ENCODE measurements at places on chromosomes 3 and 15.

DNA sequence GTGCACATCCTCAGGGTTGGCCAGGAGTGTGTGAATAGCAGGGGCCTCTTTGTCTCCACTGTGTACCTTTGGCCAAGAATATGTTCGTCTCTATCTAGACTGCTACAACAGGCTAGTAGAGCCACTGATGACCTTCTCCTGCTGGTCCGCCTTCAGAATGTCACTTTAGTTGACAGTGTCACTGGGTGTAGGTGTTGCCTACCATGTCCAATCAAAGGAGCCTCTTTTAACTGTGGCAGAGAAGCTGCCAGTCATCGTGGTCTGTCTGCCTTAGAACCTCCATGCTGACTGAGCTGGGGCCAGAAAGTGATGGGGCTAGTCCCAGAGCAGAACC lies 40.1 kb downstream of the OXSR1 start:
- DNase-seq: peak; percentile 56

DNA sequence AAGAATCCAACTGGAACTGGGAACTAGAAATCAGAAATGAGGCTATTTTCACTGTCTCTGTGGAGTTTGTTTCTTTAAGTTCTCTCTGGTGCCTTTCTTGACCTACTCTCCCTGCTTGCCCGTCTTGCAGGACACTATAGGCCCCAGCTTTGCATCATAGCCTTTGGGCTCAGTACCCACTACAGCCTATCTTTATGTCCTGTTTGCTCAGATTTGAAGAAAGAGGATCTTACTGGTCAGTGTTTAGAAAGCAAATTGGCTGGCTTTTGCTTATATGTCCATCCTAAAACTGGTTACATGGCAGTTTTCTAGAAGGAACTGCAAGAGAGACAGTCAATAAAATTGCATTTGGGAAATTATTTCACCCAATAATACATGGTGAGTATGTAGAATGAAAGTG lies 231.8 kb upstream of the TBL1XR1 start:
- no peak for DNase-seq

DNA sequence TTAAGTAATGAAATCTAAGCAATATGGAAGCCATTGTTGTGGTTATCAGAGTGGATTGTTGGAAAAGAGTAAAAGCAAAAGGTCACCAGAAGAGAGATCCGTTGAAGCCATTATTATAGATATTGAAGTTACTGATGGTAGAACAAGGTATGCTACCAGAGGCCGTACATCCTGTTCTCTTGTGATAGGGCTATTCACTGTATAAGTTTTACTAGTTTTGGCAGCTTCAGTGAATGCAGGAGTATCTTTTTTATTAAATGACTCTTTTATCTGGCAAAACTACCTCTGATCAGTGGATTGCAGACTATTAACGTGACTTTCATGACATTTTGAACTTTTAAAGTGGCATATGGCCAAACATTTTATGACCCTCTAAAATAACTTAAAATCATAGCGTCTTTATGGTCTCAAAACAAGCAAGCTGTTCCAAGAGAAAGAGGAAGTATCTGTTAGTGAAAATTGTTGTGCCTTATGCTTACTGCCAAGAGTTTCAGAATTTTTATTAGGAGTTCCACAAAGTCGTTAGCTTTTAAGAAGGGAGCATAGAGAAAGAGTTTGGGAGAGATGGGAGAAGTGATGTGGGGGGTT lies 102.9 kb downstream of the LRRC49 start:
- no peak for DNase-seq

GRCh38 chr15:77503764-77504163 lies 83.1 kb downstream of the HMG20A start:
- no peak for DNase-seq

GRCh38 chr3:14543446-14543845 lies 3.3 kb upstream of the GRIP2 start:
- DNase-seq: no peak

- no peak for DNase-seq
These were observed 451.8 kb upstream of the NPAP1 start for GRCh38 chr15:24223739-24224138.

GRCh38 chr15:57540211-57540610 lies 51.5 kb upstream of the MYZAP start:
- no peak for DNase-seq

DNA sequence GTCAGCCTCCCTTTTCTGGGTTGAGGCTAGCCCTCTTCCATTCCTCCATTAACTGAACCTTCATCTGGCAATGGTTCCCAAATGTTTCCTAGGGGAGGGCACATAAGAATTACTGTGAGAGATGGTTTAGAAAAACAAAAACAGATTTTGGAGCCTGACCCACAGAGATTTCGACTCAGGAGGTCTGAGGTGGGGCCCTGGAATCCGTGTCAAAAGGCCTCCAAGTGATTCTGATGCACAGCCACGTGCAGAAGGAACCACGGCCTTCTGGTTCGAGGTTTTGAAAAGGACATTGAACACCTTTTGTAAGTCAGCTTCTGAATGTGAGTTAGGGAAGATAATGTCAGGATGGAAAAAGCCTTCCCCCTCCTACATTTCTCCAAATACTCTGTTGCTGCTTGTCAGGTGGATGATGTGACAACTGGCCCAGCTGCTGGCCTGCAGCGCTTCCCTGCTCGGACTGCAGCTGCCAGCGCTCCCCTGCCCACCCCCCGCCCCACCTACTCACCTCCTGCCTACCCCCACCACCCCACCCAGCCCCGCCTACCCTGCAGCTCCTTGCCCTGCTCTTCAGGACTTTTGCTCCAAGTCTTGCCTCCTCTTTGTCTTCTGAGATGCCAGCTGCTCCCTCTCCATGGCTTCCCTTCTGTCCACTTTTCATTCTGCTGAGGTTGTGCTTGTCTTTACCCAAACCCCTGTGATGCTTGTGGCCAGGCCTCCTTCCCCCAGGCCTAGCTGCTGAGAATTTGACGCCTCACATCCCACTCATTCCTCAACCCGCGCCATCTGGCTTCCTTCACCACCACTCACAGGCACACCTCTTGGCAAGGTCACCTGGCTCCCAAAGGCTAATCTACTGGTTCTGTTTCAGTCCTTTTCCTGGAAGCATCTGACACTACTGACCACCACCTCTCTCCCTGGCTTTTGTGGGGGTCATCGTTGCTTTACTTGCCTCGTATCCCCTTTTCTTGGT lies 6.6 kb downstream of the EHD4 start:
- peak; percentile 49 for DNase-seq
